ENCODE measurements at places on chromosomes 2 and 18.

DNA sequence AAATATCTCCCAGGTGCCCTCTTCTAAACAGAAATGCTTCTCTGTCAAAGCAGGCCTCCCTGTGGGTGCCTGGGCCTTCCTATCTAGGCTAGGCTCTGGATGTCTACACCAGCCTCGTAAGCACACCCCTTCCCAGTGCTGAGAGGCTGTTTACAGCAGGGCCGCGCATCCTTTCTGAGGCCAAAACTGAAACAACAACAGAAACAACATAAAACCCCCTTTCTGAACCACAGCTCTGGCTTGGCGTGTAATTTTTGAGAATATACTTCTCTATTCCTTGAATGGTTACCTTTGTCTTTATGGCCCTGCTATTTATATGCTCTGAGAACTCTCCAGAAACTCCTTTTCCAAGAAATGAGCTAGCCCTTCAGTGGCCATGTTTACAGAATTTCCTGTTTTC, 118.4 kb downstream of the BCL2L11 start:
- no peak for DNase-seq

DNA sequence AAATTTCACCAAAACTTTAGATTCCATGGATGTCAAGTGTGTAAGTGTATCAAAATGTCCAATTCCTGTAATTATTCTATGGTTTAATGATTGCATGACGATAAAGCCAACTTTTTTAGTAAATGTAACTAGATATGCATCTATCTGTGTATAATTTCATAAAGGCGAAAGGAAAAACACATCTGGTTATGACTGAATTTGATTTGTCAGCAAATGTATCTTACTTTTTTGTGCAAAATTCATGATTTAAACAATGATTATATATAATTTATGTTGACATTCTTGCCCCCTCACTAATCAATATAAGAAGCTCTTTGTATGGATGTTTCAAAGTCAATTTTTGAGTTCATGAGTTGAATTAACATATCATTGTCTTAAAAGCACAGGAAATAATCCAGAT, 138.5 kb downstream of the KCNJ3 start:
- no peak for DNase-seq

DNA sequence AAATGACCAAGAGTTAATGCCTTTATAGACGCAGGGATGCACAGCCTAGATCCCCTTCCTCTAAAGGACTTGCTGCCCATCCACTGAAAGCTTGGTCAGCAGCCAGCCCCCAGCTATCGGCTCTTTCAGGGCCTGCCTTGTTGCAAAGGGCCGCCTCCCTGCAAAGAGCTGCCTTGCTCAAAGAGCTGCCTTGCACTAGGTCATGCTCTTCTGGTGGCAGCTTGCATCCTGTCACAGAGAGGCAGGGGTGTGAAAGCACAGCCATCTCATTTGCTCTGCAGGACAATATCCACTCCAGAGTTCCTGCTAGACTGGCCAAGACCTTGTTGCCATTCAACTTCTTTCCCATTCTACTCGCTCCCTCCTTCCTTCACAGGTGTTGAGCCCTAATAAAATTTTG, 137.1 kb downstream of the MCFD2 start:
- DNase-seq = no peak

DNA sequence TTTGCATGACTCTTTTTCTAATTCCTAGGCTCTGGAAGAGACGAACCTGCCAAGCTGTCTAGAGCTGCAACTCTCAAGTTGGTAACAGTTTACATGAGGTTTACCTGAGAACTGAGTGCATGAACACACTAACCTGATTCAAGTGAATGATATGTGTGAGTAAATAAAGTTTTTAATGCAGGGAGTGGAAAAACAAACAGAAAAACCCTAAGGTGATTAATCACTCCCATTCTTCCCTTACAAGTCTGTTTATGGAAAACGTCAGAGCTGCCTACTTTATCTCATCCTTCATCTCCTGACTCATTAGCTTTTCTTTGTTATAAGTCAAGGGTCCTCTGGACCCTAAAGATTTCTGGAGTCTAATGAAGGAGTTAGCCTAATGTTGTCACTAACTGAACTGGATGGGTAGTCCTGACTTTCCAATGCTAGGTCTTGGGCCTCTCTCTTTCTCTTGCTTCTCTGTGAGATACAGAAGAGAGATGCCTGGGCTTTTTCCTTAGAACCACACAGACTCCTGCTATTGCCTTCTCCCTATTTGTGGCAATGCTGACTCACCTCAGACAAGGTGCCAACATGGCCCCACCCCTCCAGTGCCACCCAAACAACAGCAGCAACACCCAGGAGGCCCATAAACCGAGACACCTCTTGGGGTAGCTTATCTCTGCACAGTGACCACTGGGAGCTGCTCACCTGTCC, 952.4 kb downstream of the EPHA4 start:
- no peak for DNase-seq

DNA sequence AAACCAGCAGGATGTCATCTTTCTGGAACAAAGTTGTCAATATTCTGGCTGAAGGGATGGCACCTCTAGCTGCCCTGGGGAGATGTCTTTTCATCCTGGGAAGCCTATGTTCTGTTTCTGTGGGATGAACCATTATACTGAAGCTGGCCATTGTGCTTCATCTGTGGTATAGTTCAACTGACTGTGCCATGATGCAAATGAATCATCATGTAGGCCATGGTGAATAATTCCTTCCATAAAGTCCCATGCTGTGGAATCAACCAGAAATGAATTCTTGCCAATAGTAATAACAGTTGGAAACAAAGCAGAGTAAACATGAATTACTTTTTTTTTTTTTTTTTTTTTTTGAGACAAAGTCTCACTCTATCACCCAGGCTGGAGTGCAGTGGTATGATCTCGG, 64.1 kb upstream of the CNGA3 start:
- no peak for DNase-seq

Data from NCI-H2029 treated with DMSO at 0.1 percent for 48 hours (cell line).